ENCODE measurements at places on chromosomes 4 and X. TPM values are rescaled to one million over a fixed set of nuclear protein-coding genes. Genes with fewer than 3 reads are reported as not detected.

OGT gene
- polyA plus RNA-seq: 155 TPM

DNA sequence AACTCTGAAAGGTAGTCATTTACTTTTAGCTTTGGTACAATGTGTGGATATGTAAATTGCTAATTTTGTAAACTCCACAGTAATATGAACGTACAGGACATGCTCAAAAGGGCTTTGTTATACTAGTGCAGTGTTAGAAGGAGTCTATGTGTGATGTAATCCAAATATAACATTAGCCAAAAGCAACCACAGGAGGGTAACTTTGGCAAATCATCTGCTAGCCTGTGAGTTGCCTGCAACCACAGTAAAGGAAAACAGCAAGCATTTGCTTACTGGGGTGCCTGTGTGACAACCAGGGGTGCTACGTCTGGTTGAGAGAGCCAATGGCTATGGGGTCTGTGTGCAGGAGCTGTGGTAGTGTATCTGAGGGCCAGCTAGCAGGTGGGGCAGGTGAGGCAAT is 245.8 kb downstream of the ADAMTS3 start:
- DNase-seq: no peak

ETDB gene
- polyA plus RNA-seq: not detected

DNA sequence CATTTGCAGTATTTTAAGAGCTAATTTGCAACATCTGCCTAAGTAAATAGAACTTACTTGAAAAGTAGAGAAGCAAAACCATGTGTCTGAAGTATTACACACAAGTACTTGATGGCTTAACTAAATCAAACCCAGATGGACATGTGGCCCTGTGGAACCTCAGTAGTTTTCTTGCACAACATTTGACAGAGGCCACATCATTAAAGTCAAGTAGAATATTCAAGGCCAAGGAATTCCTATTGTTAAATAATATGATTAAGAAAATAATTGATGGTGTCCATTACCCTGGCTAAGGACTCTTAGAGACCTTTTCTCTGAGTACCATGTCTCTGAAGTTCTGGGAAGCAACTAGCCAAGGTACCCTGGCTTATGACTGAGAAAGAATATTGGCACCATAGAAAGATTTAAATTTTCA is 135.4 kb upstream of the OTUD4 start:
- no peak for DNase-seq

GRCh38 chr4:15410750-15411149 is 17.1 kb upstream of the C1QTNF7 start:
- DNase-seq: no peak

DNA sequence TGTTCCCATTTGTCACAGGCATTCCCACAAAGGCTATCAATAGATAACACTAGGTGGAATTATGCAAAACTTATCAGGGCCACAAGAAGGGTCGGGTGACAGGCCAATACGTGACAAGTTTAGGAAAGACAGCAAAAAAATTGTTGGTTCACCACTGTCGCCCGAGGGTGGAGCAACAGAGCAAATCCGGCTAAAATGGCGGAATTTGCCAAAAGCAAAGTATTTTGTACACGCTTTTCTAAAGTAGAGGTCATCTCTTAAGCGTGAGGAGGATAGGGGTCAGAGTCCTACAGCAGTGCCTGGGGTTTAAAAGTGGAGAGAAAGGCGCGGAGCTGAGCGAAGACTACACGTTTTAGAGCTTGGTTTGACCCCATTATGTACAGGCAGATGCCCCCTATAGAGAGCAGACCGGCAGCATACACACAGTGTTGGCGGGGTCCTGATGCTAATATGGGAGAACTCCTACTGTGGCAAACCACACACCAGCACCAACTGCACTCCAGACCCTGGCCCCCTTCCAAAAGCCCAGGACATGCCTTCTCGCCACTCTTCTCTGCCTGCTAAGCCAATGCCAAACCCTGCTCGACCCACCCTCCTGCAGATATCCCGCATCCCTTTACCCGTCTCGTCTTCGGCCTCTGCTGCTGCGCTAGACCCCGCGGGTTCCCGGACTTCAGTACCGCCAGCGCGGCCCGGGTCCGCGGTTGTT is 733 bp downstream of the CCNA2 start:
- DNase-seq: no peak

DNA sequence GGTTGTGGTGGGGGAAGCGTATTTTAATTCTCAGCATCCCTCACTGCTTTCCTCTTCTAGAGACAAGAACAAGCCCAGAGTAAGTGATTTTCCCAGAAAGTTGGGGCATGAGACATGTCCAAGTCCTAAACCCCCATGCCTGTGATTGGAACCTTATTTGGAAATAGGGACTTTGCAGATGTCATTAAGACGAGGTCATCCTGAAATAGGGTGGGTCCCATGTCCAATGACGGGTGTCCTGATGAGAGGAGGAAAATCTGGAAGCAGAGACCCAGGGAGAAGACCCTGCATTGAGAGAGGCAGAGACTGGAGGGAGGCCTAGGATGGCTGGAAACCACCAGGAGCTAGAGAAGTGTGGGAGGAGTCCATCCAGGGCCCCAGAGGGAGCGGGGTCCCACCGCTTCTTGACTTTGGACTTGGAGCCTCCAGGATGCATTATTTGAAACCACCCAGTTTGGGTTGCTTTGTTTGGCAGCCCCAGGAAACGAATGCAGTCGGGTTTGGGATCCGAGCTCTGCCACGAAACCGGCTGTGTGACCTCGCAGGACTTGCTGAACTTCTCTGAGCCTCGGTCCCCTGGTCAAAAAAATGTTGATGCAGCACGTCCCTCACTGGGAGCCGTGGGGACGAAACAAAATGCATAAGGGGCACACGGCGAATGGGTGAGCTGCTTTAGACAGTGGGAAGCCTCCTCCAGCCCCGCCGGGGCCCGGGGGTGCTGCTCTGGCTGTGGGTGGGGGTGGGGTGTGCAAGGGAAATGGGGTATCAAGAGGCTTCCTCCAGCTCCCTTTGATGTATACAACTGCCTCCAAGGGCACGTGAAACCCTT is 113.9 kb downstream of the CPZ start:
- no peak for DNase-seq

HSFX2 gene
- polyA plus RNA-seq: 0.39 TPM

Measured in keratinocyte (primary cell).